ENCODE measurements at places on chromosomes 5 and 9.

DNA sequence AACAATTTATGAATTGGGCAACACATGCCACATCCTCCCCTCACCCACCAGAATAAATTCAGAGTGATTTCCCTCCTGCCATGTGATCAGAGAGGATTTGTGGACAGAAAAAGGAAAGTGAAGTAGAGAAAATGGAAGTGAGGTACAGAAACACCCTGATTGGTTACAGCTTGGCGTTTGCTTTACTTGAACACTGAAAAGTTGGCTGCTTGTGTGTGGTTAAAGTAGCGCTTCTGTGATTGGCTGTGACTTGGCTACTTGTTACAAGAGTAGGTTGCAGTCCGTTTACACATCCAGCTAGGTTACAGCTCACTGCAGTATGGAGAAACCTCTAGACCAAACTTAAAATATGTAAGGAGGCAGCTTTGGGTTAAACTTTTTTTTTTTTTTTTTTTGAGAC, 205.2 kb upstream of the ZNF608 start:
- no peak for DNase-seq

DNA sequence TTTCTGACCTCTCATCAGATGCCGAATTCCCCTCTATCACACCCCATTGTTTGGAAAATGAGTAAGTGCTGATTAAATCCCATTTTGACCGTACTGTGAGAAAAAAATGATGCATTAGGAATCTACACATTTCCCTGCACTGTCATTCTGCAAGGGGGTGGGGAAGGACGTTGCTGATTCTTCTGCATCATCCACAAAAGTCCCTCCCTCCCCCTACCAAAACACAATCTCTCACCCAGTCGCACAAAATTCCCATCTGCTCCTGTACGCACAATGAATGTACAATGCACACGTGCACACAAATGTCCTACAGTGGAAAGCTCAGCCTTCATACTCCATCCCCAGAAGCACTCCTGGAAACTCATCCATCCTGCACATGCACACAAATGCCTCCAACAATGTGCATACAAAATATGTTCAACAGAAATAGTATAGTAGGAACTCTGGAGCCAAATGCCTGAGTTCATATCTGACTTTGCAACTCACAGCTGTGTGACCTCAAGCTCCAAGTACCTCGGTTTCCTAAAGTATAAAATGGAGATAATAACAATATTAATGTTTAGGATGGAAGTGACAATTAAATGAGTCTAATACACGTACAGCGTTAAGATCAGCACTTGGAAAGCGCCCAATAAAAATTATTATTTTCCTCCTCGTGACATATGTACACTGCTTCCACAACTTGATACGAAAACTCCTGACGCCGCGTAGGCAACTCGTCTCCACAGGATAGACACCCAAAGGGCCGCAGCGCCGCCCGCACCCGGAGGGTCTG, 809 bp downstream of the TNIP1 start:
- DNase-seq = no peak

DNA sequence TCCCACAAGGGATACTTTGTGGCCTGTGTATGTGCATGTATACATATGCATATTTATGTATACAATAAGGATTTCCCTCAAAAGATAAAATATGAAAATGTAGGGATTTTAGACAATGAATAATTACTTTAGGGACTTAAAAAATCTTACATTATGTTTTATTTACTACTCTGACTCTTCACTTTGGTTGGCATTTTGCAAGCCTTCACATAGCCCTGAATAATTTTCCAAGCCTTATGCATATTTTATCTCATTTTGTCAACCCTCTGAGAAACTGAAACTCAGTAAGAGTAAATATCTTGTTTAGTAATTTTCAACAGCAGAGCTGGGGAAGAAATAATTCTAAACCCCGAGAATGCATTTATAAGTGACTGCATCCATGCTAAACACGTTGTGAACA, 153.0 kb upstream of the SLC24A2 start:
- no peak for DNase-seq

DNA sequence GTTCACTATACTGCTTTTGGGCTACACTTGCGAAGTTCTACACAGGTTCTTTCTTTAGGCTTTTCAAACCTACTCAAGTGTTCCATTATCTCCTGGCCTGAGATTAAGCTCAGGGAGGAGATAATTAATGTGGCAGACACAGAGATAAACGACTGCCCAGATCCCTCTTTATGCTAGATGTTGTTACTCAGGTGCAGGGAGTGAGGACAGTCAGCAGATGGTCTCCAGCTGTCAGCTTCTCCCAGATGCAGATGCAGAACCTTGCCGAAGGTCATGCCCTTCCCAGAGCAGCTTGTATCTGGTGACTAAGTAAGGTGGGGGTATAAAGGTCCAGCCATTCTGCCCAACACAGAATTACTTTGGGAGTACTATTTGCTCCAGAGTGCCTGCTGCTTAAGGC, 166.2 kb downstream of the ZNF462 start:
- DNase-seq = no peak

- DNase-seq = no peak
These were observed 4.0 kb downstream of the SAP30L start for GRCh38 chr5:154449786-154450185.

GRCh38 chr9:80447876-80448275, 876.1 kb downstream of the TLE4 start:
- no peak for DNase-seq

DNA sequence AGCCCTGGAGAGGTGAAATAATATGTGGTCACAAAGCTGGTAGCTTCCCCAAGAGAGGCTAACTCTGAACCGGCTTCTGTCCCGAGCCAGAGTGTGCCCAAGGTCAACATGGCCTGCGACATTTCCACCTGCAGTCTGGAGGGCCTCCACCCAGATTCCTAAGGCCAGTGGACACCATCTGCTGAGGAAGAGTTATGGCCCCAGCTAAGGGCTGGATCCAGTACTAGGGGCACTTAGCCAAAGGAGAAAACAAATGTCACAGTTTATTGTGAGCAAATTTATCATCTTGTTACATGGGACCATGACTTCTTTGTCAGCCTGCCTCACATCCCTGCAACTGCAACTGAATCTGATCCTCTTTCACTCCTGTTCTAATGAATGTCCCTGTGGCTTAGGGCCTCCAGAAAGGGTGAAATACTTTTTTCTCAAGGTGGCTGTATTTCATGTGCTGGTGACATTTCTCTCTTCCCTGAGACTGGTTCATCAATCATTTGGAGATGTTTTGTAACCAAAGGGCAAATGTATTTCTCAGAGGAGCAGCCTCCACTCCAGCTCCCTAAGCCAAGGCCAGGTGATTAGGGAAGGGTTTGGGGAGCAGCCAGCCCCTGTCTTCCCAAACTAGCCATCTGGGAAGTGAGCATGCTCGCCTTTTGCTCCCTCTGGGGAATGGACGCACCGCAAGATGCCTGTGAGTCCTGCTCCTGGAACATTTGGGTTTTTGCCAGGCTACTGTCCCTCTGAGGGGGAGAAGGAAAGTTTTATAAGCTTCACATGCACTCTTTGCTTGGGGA, 148.3 kb downstream of the CMYA5 start:
- no peak for DNase-seq

DNA sequence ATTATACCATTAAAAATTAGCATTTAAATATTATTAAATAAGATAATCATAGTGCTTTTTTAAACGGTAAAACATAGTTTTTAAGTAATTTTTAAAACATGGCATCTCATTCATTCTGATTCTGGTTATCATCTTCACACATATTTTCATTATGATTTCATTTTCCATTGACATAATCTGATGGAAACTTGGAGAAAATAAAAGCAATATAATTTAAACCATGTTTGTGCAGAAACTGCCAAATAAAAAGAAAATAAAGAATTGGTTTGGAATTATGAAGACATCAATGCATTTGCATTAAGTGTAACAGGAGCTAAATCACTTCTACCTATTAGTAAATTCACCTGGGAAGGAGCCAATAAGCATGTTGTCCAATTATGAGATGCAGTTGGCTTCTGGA, 490.1 kb upstream of the CD180 start:
- no peak for DNase-seq

DNA sequence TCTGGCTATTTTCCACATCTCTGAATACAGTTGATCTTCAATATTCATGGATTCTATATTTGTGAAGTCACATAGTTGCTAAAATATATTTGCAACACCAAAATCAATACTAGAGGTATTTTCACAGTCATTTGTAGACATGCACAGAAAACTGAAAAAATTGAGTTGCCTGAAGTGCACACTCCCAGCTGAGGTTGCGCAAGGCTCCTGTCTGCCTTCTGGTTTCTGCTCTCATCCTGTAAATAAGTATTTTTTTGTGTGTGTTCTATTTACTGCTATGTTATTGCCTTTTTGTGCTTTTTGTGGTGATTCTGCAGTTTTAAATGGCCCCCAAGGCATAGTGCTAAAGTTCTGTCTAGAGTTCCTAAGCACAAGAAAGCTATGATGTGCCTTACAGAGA, 371.1 kb upstream of the GRAMD2B start:
- DNase-seq = no peak

DNA sequence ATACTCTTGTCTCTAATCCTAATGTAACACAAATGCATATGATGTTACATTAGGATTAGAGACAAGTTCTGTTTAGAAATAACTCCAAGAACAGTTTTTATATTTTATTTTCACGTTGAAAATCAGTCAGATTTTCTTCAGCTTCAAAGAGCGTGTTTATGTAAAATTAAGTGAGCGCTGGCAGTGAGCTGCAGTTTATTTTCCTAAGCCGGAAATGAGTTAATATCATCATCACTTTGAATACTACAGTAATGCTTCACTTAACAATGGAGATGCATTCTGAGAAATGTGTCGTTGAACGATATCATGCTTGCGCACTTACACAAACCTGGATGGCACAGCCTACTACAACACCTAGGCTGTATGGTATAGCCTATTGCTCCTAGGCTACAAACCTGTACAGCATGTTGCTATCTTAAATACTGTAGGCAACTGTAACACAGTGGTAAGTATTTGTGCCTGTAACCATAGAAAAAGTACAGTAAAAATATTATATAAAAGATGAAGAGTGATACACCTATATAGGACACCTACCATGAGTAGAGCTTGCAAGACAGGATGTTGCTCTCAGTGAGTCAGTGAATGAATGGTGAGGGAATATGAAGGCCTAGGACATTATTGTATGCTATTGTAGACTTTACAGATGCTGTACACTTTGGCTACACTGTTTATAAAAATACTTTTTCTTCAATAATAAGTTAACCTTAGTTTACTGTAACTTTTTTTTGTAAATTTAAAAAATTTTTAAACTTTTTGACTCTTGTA, 65.9 kb upstream of the C5orf46 start:
- DNase-seq = no peak

GRCh38 chr5:60597572-60598320, 102.2 kb downstream of the DEPDC1B start:
- DNase-seq = peak; percentile 20

DNA sequence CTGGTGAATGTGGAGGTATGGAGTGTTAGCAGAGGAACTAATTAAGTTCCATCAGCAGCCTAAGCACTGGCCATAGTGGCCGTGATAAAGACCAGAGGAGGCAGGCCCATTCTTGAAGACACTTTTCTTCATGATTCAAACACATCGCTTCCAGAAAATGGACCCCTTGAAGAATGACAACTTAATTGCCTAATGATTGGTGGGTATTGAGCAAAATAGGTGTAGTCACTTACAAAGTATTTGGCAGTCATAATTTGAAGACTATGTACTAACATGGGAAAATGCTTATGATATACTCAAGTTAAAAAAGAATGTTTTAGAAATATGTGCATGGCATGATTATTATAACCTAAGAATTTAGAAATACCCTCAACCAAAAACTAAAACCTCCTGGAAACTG, 44.8 kb downstream of the MEGF10 start:
- DNase-seq = no peak

DNA sequence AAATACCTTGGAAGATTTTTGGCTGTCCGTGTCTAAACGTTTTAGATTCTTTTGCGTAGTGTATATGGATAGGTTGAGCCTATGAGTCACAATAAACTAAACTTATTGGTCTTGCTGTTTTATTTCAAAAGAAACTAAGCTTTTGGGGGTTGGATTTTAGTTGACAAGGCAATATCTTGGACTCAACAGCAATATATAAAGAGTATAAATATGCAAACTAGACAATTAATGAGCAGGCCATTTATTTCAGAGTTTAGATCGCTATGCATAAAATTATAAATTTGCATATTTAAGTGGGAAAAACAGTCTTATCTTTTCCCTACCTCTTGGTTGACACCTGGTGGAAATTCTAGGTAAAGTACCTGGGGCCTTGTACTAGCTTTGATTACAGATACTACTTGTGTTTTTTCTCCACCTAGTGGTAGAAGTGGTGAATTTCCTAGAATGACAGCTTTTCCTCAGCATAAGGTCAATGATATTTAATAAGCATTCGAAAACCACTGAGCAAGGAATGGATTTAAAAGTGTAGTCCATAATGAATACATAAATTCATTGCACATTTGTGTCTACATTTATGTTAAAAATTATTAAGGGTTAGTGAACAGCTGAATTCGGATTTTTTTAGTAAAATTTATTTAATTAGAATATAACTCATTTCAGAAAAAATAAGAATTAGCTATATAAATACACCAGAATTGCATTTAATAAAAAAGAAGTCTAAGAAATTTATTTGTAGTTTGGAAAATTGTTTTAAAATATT, 1.7 kb upstream of the ARRDC3 start:
- DNase-seq = peak; percentile 66

GRCh38 chr9:130986356-130986965, 22.5 kb upstream of the LAMC3 start:
- DNase-seq = no peak

DNA sequence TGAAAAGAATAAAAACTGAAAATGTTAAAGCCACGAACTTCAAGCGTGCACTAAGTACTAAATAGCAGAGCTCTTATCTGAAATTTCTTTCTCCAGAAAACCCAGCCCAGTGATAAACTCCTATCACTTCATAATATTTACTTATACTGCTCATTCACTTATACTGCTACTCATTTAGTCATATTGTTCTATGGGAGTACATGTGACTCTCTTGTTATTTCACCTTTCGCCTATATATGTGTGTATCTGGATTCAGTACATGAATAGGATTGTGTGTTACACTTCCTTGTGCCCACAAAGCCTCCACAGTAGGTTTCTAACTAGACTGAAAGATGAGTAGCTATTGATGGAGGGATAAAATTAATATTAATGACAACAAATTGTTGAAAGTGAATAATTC, 526.8 kb upstream of the GRAMD2B start:
- DNase-seq = no peak

GRCh38 chr5:179336871-179337795, 8.1 kb downstream of the ADAMTS2 start:
- DNase-seq = no peak

- DNase-seq = no peak
These were observed 1467.1 kb downstream of the FOXD4L5 start for GRCh38 chr9:63817622-63818518.

DNA sequence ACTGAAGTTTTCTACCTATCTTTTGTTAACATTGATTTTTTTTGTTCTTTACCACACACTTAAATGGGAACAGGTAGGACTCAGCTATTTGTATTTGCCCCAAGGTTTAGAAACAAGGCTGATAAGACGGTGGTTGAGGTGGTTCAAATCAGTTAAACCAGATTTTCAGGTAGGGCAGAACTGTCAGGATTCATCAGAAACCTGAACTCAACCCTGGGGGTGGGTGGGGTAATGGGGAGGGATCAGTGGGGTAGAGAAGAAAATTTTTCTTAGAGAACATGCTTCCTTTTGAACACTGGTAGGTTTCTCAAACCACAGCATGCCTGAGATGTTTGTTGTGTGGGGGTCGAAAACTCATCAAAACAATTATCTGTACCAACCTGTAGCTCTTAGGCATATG, 113.0 kb downstream of the BASP1 start:
- no peak for DNase-seq

GRCh38 chr9:134764473-134765269, 115.9 kb upstream of the FCN2 start:
- no peak for DNase-seq

- DNase-seq = no peak
These were observed 223.6 kb upstream of the SGCD start for GRCh38 chr5:156103155-156103885.

GRCh38 chr9:120531683-120532300, 48.2 kb downstream of the CDK5RAP2 start:
- DNase-seq = no peak

All from SIG-M5 (cell line).